ENCODE measurements at places on chromosomes 7 and 10.

DNA sequence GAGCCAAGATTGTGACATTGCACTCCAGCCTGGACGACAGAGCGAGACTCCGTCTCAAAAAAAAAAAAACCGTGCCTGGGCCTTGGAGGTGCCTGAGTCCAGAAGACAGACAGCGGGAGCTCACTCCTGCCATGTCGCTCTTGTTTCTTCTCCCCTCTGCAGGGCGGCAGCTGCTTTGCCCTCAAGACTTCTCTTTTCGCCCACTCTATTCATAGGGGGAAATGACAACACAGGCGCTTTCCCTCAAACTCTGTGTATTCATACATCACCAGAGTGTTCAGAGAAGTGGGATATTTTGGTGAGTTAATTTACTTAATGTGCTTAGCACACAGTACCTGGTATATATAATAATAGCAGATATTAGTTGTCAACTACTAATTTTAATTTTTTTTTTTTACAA, 44.5 kb downstream of the FOXK1 start:
- no peak for DNase-seq

DNA sequence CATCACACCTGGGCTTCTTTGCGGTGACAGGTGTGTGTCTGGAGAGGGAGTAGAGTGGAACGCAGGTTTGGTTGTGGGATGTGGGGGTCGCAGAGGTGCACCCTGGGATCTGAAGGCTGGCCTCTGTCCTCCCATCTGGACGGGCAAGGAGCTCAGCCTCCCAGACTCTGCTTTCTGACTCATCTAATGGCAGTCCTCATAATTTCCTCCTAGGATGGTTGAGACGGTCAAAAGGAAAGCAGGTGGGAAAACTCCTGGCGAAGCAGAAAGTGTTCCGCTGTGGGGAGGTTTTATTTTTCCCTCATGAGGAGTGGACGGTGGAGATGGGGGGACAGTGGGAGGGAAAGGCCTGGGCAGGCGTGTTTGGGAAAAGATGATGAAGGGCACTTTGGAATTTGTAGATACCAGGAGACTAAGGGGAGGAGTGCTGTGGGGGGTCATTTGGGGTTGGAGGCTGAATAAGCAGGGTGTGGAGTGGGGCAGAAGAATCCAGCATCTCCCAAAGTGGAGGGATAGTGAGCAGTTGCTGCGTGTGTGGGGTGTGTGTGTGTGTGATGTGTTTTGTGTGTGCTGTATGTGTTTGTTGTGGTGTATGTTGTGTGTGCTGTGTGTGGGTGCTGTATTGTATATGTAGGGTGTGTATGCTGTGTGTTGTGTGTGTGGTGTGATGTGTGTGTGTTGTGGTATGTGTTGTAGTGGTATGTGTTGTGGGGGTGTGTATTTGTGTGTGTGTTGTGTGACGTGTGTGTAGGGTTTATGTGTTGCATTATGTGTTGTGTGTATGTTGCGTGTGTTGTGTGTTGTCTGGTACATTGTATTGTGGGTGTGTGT, 97.2 kb upstream of the PODXL start:
- DNase-seq: no peak

GRCh38 chr10:60944058-60944909, at the start of gene RHOBTB1:
RHOBTB1 (minus strand) TSS chr10:60944185; CDS start chr10:60911542, 32,643 bp downstream.
- DNase-seq: no peak

DNA sequence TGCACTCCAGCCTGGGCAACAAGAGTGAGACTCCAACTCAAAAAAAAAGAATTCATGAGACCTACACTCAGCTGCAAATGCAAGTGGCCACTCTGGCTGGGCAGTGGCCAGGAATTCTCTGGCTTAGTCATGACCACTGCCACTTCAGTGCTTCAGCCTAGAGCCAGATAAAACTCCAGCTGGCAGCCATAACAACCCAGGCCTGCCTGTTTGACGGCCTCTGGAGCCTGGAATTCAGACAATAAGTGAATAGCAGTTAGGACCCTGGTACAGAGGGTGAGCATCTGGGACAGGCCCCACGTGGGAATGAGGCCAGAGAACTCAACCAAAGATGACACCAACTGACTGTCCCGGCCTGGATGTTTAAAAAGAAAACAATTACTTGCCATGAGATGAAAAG, 18.9 kb downstream of the RCC1L start:
- DNase-seq: no peak

GRCh38 chr7:32591938-32592337, 96.6 kb downstream of the AVL9 start:
- no peak for DNase-seq

DNA sequence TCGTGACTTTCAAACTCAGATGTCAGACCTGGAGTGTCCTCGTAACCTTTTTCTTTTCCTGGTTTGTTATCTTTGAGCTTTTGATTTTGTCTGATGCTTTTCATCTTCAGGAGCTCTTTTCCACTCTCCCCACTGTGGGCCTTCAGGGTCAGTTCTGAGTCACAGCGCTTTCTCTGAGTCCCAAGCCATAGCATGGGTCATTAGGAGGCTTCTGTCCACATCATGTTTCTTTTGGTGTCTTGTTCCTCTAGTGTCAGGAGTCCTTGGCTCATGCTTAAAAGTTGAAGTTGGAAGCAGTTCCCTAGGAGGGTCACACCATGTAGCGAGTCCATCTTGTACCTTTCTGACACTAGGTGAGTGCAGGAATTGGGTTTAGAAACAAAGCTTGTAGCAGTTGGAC, 40.3 kb downstream of the DAGLB start:
- no peak for DNase-seq

DNA sequence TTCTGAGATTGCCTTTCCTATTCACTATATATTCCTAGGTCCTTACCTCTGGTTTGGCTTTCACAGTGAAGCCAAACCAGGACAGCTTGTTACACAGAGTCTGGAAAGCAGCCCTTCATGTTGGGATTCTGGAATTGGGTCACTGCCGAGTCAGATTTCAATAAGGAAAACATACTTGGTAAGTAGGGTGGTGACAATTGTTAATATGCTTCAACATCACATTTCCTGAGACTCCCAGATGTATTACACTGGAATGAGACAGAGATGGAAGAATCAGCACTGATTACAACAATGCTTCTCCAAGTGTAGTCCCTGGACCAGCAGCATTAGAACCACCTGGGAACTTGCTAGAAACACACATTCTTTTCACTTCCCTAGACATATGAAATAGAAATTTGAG, 268.9 kb upstream of the SEMA3C start:
- DNase-seq: no peak

GRCh38 chr7:68697796-68698280, 900.4 kb upstream of the AUTS2 start:
- no peak for DNase-seq

DNA sequence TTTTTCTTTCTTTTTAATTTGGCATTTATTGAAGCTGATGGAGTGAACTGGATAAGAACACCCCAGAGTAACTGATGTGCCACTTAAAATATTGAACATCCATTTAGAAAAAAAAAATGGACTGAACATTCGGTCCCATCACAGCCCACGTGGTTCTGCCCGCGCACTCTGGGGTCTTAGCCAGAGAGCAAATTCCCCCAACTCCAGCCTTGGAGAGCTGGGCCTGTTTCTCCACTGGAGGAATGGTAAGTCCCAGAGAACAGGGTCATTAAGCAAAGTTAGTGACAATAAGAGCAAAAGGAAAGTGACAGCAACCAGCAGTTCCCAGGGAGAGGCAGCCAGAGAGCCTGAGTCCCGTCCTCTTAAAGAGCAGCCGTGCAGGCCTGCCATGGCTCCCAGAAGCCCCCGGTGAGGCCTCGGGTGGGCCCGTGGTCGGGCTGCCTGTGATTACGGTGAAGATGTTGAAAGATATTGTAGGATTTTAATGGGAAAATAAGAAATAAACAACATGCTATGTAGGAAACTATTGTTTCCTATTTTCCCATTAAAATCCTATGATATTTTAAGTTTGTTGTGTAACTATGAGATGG, 487.9 kb upstream of the MKI67 start:
- DNase-seq: no peak

- no peak for DNase-seq
These were observed 18.7 kb upstream of the CD36 start for GRCh38 chr7:80619741-80620140.
